ENCODE measurements at places on chromosomes 16 and 17. TPM values are rescaled to one million over a fixed set of nuclear protein-coding genes. Genes with fewer than 3 reads are reported as not detected.

DNA sequence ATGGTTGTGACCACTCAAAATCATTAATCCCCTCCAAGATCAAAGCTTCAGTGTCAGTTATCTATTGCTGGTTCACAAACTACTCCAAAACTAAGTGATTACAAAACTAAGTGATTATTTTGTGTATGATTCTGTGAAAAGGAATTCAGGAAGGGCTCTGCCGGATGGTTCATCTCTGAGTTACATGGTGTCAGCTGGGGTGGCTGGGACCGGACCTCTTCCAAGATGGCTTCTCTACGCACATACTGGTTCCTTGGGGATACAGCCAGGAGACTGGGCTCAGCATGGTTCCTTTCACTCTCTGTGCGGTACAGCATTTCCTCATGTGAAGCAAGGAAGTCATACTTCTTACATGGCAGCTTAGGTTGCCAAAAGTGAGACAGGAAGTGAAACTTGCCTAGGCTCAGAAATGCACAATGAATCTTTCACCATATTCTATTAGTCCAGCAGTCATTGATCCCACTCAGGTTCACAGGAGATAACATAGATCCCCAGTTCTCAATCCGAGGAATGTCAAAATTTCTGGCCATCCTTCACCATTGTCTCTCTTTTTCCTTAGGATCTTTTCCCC lies 97.9 kb upstream of the IRX6 start:
- DNase-seq = no peak
- no peak overlapping the region for H3K4me3 ChIP-seq
- H3K27ac ChIP-seq = no peak overlapping the region

DNA sequence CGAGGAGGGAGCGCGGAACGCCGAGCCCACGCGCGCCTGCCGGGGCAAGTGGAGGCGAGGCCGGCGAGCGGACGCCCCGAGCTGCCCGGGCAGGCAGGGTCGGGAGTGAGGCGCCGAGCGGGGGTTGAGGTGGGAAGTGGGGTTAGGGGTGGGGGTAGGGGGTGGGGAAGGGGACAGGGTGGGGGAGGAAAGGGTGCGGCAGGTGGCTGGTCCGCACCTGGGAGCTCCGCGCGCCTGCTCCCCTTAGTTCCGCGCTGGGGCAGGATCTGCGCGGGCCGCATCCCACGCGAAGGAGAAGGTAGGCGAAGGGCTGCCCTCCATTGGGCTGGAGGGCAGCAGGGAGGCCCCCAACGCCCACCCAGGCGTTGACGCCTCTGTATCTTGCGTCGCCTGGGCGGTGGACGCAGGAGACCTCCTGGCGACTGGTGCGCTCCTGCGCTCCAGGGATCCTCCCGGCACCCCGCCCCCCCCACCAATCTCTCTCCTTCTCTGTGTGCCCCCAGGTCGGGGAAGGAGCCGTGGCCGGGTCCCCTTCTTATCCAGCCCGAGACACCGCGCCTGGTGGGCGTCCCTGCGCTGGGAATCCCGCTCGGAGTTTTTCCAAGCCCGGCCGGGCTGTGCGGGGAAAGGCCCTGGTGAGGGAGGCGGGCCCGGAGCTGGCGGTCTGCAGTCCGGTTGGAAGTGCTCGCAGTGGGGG lies 51.3 kb upstream of the AMZ2 start:
- peaks cover 100% of the 10 kb centered on the region for H3K27me3 ChIP-seq

DNA sequence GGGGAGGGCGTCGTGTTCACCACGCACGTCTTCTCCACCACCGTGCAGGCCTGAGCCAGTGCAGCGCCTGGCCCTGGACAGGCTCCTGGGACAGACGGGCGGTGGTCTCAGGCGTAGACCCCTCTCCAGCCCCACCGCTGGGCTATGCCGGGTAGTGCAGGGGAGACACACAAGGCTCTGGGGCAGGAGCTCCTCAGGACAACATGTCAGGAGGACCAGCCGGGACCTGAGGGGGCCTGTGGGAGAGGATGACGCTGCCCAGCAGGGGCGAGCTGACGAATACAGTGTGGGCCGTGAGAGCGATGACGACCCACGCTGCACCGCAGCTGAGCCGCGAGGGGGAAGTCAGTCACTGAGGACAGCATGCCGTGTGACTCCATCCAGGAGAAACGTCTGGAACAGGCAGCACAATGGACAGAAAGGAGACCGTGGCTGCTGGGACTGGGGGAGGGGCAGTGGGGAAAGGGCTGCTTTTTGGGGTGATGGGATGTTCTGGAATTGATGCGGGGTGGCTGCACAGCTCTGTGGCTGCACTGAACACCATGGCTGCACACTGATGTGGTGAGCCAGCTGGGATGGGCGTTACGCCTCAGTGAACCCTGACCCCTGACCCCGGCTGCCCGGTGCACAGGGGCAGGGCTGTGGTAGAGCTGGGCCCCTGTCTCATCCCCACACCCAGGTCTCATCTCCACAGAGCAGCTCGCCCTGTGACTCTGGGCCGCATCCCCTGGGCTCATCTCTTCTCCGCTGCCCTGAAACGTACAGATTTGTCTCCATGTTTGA lies 20.2 kb downstream of the DNASE1 start:
- H3K36me3 ChIP-seq = peaks cover 46% of the 10 kb centered on the region
- H3K27me3 ChIP-seq = no peaks in the 10 kb centered on the region
- peak; percentile 68 for DNase-seq
- no peaks in the 10 kb centered on the region for H3K4me1 ChIP-seq

- H3K27me3 ChIP-seq = no peaks in the 10 kb centered on the region
- H3K36me3 ChIP-seq = no peaks in the 10 kb centered on the region
- H3K4me3 ChIP-seq = no peak overlapping the region
These were observed 21.4 kb downstream of the GALNS start for GRCh38 chr16:88835383-88835782.

Gene TP53TG3C
- total RNA-seq = not detected

- H3K27me3 ChIP-seq = no peaks in the 10 kb centered on the region
- H3K4me1 ChIP-seq = peaks cover 5% of the 10 kb centered on the region
- H3K4me3 ChIP-seq = no peak overlapping the region
- no peak overlapping the region for H3K27ac ChIP-seq
These were observed 15.7 kb upstream of the XYLT2 start for GRCh38 chr17:50330151-50330775.

DNA sequence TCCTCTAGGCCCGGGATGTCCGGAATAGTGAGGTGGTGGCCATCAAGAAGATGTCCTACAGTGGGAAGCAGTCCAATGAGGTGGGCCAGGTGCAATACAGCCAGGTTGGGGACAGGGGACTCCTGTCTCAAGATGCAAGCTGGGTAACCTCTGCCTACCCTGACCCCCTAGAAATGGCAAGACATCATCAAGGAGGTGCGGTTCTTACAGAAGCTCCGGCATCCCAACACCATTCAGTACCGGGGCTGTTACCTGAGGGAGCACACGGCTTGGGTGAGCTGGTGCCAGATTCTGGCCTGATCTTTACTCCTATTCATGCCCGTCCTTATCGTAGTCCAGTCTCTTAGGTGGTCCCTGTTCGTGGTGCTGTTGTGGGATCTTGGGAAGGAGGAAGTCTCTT lies 4.4 kb downstream of the TAOK2 start:
- H3K4me1 ChIP-seq = peaks cover 9% of the 10 kb centered on the region
- H3K4me3 ChIP-seq = no peak overlapping the region
- no peak overlapping the region for H3K27ac ChIP-seq
- H3K36me3 ChIP-seq = peaks cover 55% of the 10 kb centered on the region
- no peaks in the 10 kb centered on the region for H3K27me3 ChIP-seq

Gene CACNG1
- not detected for total RNA-seq

Gene CBX8
- total RNA-seq = 5.4 TPM

- H3K27me3 ChIP-seq = no peaks in the 10 kb centered on the region
- H3K4me1 ChIP-seq = no peaks in the 10 kb centered on the region
- no peaks in the 10 kb centered on the region for H3K36me3 ChIP-seq
- no peak overlapping the region for H3K4me3 ChIP-seq
- DNase-seq = no peak
- no peak overlapping the region for H3K27ac ChIP-seq
These were observed 8.2 kb upstream of the TMEM94 start for GRCh38 chr17:75447951-75448856.

- H3K4me1 ChIP-seq = peaks cover 6% of the 10 kb centered on the region
- H3K27ac ChIP-seq = no peak overlapping the region
- no peak overlapping the region for H3K4me3 ChIP-seq
- H3K27me3 ChIP-seq = no peaks in the 10 kb centered on the region
- H3K36me3 ChIP-seq = no peaks in the 10 kb centered on the region
- no peak for DNase-seq
These were observed 255.4 kb downstream of the IRX3 start for GRCh38 chr16:54031107-54031760.

DNA sequence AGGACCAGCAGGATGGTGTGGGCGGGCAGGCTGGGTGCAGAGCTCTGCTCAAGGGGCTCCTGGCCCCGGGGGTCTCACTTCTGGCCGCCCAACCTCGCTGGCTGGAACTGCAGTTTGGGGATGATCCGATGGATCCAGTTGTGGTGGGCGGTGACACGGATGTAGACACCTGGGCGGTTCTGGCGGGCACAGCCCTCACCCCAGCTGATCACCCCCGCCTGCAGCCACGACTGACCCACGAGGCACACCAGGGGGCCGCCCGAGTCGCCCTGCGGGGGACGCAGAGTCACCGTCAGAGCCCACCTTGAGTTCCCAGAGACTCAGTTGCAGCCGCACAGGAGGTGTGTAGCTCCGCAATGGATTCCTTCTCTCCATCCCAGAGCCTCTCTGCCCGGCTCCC lies 7.5 kb downstream of the PRSS27 start:
- no peak overlapping the region for H3K27ac ChIP-seq
- H3K4me1 ChIP-seq = no peaks in the 10 kb centered on the region
- H3K27me3 ChIP-seq = no peaks in the 10 kb centered on the region
- no peak for DNase-seq
- H3K4me3 ChIP-seq = no peak overlapping the region
- H3K36me3 ChIP-seq = peaks cover 6% of the 10 kb centered on the region

GRCh38 chr17:62121025-62121730 lies 56.1 kb upstream of the MED13 start:
- H3K4me3 ChIP-seq = no peak overlapping the region
- DNase-seq = no peak
- no peaks in the 10 kb centered on the region for H3K27me3 ChIP-seq

GRCh38 chr17:70239391-70239826 lies 70.1 kb downstream of the KCNJ2 start:
- no peak for DNase-seq
- H3K36me3 ChIP-seq = no peaks in the 10 kb centered on the region
- H3K27ac ChIP-seq = no peak overlapping the region

DNA sequence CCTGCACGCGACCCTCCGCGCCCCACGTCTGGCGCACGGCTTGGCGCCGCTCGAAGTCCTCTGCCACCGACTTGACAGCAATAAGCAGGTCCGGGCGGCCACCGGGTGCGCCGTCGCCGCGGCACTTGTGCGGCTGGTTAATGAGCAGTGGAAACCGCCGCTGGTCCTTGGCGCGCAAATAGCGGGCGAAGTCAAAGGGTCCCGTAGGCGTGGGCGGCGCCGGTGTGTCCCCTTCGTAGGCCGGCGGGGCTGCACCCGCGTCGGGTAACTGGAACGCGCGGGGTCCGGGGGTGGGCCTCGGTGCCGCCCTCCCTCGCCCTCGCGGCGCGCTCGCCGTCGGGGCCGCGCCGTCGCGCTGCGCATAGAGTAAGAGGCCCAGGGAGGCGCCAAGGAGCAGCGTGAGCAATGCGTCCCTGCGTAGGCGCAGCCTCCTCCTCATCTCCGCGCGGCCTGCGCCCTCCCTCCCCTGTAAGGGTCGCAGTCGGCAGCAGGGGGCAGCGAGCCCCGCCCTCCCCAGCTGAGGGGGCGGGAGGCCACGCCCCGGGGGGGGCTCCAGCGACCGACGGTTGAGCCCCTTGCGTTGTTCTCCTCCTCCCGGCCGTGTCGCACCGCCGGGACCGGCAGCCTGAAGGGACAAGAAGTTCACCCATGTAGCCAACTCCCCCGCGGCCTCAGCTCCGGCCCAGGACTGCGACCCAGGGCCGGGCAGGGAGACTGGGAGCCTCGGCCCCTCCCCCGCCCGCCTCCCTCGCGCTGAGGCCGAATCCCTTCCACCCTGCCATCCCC lies 558 bp downstream of the B3GNT9 start:
- H3K36me3 ChIP-seq = peaks cover 25% of the 10 kb centered on the region
- H3K27ac ChIP-seq = no peak overlapping the region
- H3K4me3 ChIP-seq = peak overlapping the region; percentile 75
- peaks cover 57% of the 10 kb centered on the region for H3K27me3 ChIP-seq

DNA sequence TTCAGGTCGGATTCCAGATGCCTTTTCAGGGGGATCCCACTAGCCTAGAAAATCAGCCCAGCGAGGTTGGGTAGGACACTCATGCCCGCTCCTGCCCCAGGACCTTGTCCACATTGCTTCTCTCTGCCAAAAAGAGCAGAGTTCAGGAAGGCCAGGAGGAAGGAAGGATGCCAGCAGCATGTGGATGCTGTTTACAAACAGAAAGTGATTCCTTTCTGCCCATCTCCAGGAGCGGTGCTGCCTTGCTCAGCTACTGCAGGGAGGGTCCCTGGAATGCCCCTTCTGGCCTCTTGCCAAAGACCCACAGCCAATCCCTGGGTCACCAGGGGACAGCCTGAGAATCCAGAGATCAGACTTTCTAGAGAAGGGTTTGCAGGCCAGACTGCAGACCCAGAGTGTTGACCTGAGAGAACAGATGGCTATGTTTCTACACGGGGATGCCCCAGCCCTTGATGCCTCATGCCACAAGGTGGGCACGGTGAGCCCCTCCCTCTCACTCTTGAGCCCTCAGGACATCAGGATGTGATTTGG lies 32.3 kb upstream of the EMP2 start:
- H3K4me1 ChIP-seq = peaks cover 9% of the 10 kb centered on the region
- H3K4me3 ChIP-seq = no peak overlapping the region
- H3K27ac ChIP-seq = no peak overlapping the region
- H3K36me3 ChIP-seq = no peaks in the 10 kb centered on the region
- DNase-seq = no peak

Gene CDH3
- total RNA-seq = 79.6 TPM

DNA sequence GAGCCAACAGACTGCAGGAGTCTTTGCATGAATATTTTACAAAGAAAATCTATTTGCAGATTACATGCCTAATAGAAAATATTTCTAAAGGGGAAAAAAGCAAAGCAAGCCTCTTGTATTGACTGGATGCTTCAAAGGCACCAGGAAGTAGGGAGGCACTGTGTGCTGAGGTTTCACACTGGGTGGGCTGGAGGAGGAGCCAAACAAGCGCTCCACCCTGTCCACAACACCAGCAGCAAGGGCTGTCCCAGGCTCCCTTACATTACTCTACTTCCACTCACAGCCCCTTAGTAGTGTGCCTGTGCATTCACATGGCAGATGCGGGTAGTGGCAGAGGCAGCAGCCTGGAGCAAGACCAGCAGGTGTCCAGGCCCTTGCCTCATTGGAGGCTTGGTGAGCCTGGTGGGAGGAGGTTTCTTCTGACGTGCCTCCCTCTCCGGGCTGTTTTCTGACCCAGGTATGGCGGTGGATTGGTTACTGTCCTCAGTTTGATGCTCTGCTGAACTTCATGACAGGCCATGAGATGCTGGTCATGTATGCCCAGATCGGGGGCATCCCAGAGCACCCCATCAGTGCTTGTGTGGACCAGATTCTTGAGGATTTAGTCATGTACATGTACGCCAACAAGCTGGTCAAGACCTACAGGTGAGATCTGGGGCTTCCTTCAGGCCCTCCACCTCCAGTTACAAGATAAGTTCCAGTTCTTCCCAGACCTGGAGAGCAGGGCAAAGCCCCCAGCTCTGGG lies 7.0 kb upstream of the CCNF start:
- no peak overlapping the region for H3K4me3 ChIP-seq
- no peaks in the 10 kb centered on the region for H3K36me3 ChIP-seq
- no peaks in the 10 kb centered on the region for H3K4me1 ChIP-seq
